Activated CD8-positive, alpha-beta memory T cell treated with anti-CD3 and anti-CD28 coated beads for 1 hour (primary cell): ENCODE measurements at places on chromosomes 2 and 18.

GRCh38 chr2:202612145-202612544, 22.6 kb upstream of the FAM117B start:
- no peak for DNase-seq

DNA sequence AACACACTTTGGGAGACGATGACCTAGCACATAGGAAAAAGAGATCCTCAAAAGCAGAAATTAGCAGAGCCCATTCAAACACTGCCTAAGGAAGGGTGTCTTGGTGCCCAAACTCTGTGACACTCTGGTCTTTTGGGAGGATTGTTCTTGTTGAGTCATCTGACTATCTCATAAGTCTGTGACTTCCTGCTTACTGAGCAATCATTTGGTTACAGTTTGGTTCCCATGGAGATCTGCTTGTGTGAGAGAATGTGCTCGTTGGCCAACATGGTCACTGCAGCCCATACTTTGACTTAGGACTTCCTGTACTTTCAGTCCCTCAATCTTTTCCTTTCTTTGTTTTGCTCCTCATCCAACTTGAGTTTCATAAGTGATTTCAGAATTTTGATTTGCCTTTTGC, 602.9 kb downstream of the NYAP2 start:
- no peak for DNase-seq

- DNase-seq: no peak
These were observed 60.6 kb downstream of the SMAD7 start for GRCh38 chr18:48889981-48890762.

DNA sequence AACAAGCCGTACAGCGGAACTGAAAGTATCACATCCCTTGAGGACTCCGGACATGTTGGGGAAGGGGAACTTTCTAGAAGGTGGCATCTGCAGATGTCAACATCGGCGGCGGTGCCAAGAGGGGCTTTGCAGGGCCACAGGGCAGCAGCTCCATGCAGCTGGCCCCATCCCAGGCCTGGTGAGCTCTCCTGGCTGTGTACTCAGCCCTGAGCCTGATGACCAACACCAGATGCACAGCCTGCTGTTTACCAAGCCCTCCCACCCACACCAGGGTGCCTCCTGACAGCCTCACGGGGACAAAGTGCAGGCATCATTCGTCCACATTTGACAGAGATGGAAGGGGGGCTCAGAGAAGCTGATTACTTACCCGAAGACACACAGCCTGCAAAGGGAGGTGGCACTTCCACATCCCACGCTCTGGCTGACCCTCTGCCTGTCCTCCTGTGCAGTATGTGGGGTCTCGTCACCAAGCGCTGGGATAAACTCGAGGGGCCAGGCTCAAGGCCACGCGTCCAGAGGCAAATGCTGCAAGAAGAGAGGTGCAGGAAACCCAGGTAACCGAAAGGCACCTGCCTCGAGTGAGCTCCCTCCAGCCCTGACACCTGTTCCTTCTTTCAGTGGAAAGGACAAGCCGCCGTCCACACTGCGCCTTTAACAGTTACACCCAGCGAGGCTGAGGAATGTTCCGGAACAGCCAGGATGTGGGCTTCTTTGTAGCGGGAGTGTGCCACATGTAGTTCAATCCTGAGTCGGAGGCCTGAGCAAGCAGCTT, 69.0 kb upstream of the ASAP2 start:
- DNase-seq: no peak

GRCh38 chr18:59718464-59719157, 21.4 kb upstream of the CCBE1 start:
- no peak for DNase-seq

- DNase-seq: no peak
These were observed 15.3 kb downstream of the TM4SF20 start for GRCh38 chr2:227363756-227364155.

DNA sequence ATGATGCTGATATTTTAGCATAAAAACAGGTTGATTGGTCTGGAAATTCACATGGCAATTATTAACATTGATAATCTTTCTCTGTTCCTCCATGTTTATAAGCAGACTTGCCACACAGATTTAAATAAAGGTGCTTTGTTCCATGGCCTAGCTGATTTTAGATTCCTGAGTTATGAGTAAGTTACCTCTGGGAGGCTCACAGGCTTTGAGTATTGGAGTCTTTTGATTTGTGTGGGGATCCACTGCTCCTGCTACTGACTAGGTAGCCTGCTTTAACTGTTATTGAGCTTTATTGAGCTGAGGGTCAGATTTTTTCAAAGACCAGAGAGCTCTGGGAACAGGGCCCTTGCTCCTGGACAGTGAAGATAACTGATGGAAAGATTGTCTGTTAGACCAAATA, 166.1 kb downstream of the ANKRD30B start:
- no peak for DNase-seq

GRCh38 chr2:15385184-15385583, 175.9 kb downstream of the NBAS start:
- no peak for DNase-seq

DNA sequence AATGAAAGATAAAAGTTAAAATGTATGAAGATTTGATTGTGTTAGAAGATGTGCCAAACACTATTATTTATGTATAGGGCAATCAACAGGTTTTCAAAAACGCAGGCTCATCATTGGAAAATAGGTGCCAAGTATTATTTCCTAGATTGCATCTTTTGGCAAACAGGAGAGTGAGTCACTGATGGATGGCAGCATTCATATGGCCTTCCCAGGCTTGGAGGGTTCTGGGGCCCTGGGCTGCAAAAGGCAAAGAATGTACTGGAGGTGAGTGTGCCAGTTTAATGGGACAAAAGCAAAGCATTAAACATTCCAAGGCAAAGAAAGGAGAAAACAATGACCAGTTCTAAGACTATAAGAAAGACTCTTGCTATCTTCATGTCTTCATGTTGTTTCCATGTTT, 379.4 kb downstream of the RIT2 start:
- DNase-seq: no peak

GRCh38 chr2:8611700-8612099, 70.2 kb upstream of the ID2 start:
- DNase-seq: no peak

DNA sequence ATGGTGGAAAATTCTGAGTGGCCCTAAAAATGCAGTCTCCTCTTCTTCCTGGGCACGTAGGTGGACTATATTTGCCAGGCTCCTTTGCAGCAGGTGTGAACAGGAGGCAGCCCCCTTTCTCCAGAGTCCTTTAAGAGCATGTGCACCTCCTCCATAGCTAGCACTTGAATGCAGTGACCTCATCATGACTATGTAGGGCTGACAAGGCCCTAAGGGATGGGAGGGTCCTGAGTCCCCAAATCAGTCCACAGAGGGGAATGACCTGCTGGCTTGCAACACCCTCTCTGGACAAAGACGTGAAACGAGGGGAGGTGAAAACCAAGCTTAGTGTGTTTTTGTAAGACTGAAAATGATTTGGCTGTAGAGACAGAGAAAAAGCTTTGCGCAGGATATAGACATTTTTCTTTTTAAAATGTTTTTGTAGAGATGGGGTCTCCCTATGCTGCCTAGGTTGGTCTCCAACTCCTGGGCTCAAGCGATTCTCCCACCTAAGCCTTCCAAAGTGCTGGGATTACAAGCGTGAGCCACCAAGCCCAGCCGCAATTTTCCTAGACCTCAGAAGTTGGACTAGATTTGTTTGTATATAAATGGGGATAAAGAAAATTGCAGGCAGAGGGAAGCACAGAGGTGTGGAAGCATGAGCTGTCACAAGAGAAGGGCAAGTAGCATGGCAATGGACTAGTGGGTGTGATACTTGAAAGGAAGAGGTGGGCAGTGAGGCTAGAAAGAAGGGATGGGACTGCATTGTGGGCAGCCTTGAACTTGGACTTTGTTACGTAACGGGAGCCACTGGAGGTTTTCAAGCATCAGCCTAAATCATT, 28.8 kb downstream of the LONRF2 start:
- no peak for DNase-seq

DNA sequence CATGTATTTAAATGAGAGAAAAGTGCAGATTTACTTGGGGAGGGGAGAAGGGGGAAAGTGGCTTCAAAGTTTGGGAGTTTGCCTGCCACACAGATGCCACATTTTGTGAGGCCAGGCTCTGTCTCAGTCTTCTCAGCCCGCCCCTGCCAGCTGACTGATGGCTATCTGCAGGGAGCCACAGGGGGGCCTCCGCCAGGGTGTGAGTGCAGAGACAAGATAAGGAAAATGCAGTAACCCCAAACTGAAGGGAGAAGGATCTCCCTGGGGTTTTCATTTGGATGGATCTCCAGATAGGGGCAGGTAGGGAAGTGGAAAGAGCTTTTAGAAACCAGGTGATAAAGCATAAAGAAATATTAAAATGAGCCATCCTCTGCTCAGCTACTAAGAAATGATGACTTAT, 128.8 kb downstream of the ZNF521 start:
- no peak for DNase-seq

DNA sequence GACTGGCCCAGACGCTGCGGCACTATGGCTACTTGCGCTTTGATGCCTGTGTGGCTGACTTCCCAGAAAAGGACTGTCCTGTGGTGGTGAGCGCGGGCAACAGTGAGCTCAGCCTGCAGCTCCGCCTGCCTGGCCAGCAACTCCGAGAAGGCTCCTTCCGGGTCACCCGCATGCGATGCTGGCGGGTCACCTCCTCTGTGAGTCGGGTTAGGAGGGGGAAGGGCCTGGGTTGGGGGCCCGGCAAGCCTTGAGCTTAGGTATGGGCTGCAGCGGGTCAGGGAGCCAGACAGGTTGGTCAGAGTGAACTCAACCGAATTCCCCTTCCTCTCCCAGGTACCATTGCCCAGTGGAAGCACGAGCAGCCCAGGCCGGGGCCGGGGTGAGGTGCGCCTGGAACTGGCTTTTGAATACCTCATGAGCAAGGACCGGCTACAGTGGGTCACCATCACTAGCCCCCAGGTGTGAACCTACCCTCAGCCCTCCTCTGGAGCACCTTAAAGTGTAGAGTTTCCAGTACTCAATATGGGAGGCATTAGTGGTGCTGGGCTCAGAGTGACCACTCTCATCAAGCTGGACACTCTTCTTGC, 4.9 kb downstream of the ZNF513 start:
- DNase-seq: no peak

- DNase-seq: no peak
These were observed 260.8 kb downstream of the CD226 start for GRCh38 chr18:69686861-69687260.

GRCh38 chr2:134124047-134124753, 129.7 kb upstream of the MGAT5 start:
- DNase-seq: no peak
